Right cardiac atrium (tissue), 5 donors: ENCODE measurements at places on chromosomes 13 and 19. TPM values are rescaled to one million over a fixed set of nuclear protein-coding genes. Genes with fewer than 3 reads are reported as not detected.

The WTIP gene
- polyA plus RNA-seq = 8.2 TPM

The RAB3A gene
- 29.1 TPM for polyA plus RNA-seq

The IFNL1 gene
- polyA plus RNA-seq = not detected

The ZNF583 gene
- 3.1 TPM for polyA plus RNA-seq

The CBY2 gene
- polyA plus RNA-seq = not detected

The MTUS2 gene
- polyA plus RNA-seq = 40.2 TPM

The KCTD15 gene
- polyA plus RNA-seq = 10.3 TPM

The SRRM5 gene
- 0.34 TPM for polyA plus RNA-seq

The DAND5 gene
- 7.0 TPM for polyA plus RNA-seq

The CD22 gene
- polyA plus RNA-seq = 0.20 TPM

The ADGRE1 gene
- polyA plus RNA-seq = not detected

The CSNK1A1L gene
- not detected for polyA plus RNA-seq

The MEIOSIN gene
- 0.41 TPM for polyA plus RNA-seq

The STOML3 gene
- not detected for polyA plus RNA-seq

The ABCA7 gene
- 9.1 TPM for polyA plus RNA-seq

The DCT gene
- polyA plus RNA-seq = 0.18 TPM

The RXFP2 gene
- polyA plus RNA-seq = not detected

The ZNF112 gene
- 2.6 TPM for polyA plus RNA-seq

The DYRK1B gene
- 14.7 TPM for polyA plus RNA-seq

The BRCA2 gene
- polyA plus RNA-seq = 0.07 TPM

The HSD17B14 gene
- polyA plus RNA-seq = 4.0 TPM

The CYP2F1 gene
- polyA plus RNA-seq = not detected

The IRGC gene
- not detected for polyA plus RNA-seq

The GTF2F2 gene
- polyA plus RNA-seq = 19.8 TPM

The CNFN gene
- 1.9 TPM for polyA plus RNA-seq

The S1PR5 gene
- 0.16 TPM for polyA plus RNA-seq

The ATP4B gene
- polyA plus RNA-seq = not detected

The ZNF567 gene
- polyA plus RNA-seq = 2.4 TPM

The CRLF1 gene
- polyA plus RNA-seq = 79.6 TPM

The KIR2DL4 gene
- 0.07 TPM for polyA plus RNA-seq

The TMEM86B gene
- polyA plus RNA-seq = 1.6 TPM

The PCDH17 gene
- polyA plus RNA-seq = 1.3 TPM

The OR4F17 gene
- polyA plus RNA-seq = not detected

The MYO16 gene
- 1.00 TPM for polyA plus RNA-seq

The TMC4 gene
- polyA plus RNA-seq = 2.3 TPM

The IL27RA gene
- polyA plus RNA-seq = 3.4 TPM
